ENCODE measurements at places on chromosomes 12 and 14.

GRCh38 chr12:92416385-92416812 lies 270.8 kb upstream of the BTG1 start:
- DNase-seq, result no peak

DNA sequence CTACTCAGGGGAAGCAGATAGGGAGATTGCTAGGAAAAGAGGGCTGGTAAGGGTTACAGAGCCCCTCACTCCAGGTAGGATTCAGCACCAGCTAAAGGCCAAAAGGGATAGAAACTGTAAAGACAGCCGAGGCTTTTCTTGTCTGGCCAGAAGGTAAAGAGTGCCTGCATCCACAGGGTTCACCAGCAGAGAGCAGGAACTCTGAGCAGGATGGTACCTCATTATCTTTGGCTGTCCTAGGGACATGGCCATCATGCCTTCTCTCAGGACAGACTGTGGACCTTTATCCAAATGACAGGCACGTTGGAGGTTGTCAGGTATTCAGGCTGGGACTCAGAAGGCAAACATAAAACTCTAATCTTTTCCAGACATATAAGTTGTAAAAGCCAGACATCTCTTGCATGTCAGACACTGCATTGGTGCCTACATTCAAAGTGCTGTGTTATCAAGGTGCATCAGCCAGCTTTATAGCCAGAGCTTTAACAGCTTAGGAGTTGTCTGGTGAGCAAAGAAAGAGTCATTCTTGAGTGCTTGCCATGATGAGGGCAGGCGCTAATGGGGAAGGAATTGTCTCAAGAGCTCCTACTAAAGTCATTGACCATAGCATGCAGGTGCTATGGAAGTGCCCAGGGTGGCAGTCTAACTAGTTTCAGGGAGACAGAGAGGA lies 89.5 kb downstream of the PELI2 start:
- no peak for DNase-seq

DNA sequence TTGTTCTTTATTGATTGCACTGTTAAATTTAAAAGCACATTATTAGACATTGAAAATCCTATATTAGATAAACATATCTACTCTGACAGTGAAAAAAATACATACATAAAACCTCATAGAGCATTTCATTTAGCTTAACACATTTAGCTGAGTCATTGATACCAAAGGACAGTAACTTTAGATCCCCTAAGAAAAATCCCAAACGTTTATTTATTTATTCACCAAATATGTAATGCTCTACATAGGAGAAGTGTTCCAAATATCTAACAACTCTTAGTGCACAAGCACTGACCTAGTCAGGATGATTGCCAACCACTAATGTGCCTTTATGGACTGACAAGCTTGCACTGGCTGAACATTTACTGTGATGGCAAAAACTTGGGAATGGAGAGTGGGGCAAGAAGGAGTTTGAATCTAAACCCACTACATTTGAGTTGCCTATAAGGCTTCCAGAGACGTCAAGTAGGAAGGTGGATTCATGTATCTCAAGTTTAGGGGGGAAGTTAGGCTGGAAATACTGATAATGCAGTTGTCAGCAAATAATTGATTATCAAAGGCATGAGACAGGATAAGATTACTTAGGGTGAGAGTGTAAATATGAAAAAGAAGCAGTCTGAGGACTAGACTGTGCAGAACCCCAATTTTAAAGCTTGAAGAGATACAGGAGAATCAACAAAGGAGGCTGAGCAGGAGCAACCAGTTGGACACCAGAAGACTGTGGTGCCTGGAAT lies 156.4 kb downstream of the PLCZ1 start:
- DNase-seq, result no peak

DNA sequence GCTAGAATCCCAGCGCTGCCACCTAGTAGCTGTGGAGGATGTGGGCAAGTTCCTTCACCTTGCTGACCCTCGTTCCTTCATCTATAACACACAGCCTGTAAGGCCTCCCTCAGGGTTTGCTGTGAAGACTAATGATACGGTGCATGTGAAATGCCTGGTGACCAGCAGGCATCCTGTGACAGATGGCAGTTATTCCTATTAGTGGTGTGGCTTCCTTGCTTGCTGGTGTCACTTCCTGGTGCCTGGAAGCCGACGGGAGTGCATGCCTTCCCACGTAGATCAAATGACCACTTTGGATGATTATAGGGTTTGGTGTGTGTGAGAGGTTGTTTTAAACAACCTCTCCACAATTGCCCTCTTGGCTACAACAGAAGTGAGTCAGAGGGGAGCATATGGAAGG lies 894.9 kb downstream of the VRK1 start:
- DNase-seq, result no peak

- no peak for DNase-seq
These were observed 9.3 kb upstream of the FUT8 start for GRCh38 chr14:65403231-65403630.

GRCh38 chr12:25590011-25590721 lies 37.1 kb upstream of the LMNTD1 start:
- DNase-seq, result no peak

GRCh38 chr12:58873496-58873895 lies 46.8 kb downstream of the LRIG3 start:
- no peak for DNase-seq

DNA sequence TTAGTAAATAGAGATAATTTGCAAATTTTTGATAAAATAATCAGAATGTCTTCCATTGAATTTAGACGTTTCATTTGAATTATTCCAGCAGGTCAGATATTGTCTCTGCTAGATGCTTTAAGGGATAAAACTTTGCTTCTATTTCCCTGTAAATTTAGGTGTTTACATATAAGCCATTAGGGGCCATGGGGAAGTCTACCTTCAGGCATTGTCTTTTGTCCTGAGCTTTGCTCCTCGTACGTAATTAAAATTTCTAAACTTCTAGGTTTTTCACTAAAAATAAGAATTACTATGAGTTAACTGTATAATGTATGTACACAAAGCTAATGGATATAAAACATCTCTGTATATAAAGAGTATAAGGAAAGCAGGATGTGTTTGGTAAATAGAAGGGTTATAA lies 24.1 kb upstream of the CD69 start:
- no peak for DNase-seq

- no peak for DNase-seq
These were observed 484 bp downstream of the ALKBH1 start for GRCh38 chr14:77707355-77707723.

DNA sequence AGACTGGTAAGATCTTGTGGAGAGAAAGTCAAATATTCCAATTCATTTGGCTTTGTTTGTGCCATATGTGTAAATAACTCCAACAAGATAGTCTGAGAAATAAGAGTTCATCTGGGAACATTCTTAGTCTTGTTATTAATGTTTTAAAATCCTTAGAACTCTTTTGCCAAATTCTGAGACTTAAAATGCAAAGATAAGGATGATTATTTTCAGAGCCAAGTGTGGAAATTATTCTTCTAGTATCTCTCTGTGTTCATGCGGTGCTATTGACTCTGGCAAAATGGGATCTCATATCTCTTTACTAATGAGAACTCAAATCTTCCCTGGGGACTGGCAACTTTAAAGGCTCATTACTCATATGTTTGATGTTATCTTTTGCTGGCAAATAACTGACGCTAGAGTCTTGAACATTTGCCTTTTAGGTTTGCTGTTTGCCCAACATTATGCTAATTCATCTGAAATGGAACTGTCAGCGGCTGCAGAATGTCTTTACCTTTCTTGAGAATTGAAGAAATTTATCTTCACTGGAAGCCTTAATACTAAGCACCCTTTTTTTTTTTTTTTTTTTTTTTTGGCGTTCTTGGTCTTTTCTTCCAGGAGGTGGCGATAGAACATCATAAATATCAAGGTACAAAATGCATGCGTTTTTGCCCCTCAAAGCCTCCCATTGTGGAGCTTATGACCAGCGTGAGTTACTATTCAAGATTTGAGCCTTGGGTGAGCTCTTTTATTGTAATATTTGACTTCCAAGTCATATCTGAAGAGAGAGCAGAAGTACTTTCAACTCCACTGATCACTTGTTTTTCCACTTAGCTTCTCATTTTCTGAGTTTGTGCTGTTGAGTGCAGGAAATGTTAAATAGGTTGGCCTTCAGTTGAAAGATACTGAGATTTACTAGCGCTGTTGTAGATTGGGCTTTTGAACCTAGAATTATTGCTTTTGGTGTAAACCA lies 86.5 kb downstream of the CAND1 start:
- DNase-seq, result peak; percentile 69

- no peak for DNase-seq
These were observed 89.1 kb downstream of the MIA2 start for GRCh38 chr14:39322807-39323206.

DNA sequence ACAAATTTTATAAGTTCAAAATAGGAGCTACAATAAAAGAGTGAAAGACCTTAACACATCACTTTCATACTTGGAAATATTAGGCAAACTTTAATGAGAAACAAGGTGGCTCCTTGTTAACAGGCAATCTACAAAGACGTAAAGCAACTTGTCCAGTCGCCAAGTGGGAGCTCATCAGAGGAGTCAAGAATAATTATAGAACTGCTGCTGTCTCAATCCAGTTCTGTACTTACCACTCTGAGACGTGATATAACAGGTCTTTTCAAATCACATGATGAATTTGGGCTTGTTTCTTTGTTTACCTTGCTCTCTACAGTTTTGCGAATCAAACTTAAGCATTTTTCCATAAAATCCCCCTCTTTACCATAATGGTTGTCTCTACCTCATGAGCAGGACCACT lies 3.6 kb downstream of the YBX3 start:
- DNase-seq, result no peak

DNA sequence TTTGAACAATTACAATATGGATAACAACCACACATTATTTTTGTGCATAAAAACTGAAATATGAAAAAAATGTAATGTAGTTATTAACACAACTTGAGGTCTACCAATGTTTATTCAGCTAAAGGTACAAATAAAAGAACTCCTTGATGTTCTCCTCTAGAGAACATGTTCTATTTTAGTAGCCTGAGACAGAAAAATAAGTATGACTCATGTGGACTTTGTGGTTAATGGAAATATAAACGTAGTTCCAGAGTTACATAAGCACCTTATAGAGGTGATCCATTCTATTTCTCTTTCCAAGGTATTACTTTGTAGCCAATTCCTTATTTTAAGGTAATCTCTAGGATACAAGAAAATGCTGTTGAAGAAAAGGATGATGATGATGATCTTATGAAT lies 25.7 kb downstream of the ALKBH1 start:
- no peak for DNase-seq

DNA sequence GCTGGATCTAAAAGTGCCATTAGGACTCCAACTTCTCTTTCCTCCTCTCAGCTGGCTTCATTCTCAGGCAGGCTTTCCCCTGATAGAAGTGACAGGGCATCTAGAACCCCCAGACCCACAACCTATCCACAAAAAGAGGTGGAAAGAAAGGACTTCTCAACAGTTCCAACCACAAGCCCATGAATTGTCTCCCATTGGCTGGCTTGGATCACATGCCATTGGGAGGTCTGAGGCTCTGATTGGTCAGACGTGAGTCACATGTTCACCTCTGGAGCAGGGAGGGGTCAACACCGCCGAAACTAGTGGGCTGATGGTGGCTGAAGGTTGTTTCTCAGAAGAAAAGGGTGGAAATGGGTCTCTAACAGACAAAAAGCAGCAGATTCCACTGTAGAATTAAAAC lies 47.2 kb downstream of the DRAM1 start:
- DNase-seq, result peak; percentile 5

DNA sequence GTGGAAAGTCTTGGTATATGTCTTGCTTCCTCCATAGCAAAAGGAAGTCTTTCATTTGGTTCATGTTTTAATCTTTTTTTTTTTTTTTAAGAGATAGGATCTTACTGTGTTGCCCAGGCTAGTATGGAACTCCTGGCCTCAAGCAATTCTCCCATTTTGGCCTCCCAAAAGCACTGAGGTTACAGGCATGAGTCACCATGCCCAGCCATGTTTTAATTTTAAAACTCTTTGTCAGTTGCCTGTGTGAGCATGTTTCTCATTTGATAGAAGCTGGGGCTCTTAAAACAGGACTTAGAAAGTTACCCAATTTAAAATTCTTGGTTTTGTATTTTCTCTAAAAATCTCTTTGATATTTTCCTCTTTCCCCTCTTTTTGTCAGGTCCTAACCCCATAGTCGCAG lies 45.0 kb upstream of the REP15 start:
- no peak for DNase-seq

- no peak for DNase-seq
These were observed 375.5 kb downstream of the ALG10 start for GRCh38 chr12:34397591-34398365.
